ENCODE measurements at places on chromosomes 12 and 14. TPM values are rescaled to one million over a fixed set of nuclear protein-coding genes. Genes with fewer than 3 reads are reported as not detected.

Gene CLEC12A
- total RNA-seq = not detected

Gene BHLHE41
- 7.6 TPM for total RNA-seq

Gene PTPRR
- 0.60 TPM for total RNA-seq

Gene PMEL
- total RNA-seq = 72.2 TPM

DNA sequence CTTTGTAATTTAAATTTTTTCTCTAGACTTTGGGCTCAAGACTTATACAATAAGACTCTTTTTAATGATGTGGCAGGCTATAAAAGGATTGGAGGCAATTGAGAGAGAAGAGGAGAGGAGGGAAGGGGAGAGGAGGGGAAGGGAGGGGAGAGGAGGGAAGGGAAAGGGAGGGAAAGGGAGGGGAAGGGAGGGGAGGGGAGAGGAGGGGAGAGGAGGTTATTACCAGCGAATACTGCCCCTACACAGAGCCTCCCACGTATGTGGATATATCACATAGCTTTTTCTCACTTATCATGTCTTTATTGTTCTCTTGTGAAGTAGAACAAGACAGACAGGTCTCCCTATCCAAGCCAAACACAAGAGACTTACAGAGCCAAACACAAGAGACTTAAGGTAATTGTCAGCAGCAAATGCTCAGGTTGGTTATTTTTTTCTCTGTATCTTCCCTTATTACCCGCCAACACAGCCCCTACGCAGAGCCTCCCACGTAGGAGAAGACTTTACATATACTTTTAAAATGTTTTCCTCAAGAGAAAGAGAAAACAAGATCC lies 63.1 kb downstream of the DRAM1 start:
- H3K4me1 ChIP-seq = peaks cover 20% of the 10 kb centered on the region
- no peak overlapping the region for H3K27ac ChIP-seq
- no peaks in the 10 kb centered on the region for H3K27me3 ChIP-seq

DNA sequence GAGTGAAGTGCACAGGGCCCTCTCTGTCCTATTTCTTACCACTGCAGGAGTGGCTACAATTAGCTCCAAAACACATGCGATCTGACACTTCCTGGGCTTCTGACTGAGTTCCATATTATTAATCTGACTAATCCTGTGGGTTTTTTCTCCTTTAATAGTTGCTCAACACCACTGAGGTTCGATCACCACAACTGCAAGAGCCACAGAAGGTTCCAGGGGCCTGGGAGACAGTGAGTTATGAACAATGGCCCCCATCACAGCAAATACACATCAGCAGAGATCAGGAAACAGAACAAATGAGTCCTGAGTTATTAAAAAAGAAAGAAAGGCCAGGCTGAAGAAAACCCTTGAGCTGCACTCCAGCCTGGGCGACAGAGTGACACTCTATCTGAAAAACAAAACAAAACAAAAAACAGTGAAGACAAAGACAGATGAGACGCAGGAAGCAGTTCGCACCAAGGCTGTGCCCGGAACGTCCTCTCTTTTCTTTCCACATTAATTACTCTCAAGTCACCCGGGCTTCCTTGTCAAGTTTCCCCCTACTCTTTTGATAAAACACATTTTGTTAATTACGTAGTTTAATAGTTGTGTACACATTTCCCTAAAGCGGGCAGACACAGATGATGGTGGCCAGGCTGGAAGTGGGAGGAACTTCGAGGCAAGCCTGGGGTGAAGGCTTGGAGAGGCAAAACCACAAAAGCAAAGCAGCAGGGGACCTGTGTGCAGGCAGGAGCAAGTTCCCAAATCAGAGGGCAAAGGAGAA lies 42.7 kb downstream of the CDC42BPB start:
- no peaks in the 10 kb centered on the region for H3K27me3 ChIP-seq
- peak overlapping the region; percentile 82 for H3K27ac ChIP-seq
- peaks cover 15% of the 10 kb centered on the region for H3K36me3 ChIP-seq
- no peak overlapping the region for H3K4me3 ChIP-seq
- H3K4me1 ChIP-seq = peaks cover 29% of the 10 kb centered on the region

DNA sequence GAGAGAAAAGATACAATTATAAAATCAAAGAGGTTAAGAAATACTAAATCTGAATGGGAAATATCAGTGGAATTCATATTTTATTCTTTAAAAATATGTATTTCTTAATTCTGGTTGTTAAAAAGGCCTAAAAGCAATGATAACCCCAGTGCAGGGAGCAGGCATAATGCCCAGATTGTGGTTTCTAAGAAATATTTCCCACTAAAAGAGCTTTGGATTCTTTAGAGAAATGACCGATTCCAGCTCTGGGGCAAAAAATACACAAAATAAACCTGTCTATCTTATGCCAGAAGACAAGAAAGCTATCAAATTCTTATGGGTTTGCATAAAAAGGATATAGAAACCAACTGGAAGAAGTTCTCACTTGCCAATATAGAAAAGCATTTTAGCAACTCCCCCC lies 71.6 kb downstream of the PDE6H start:
- H3K4me1 ChIP-seq = no peaks in the 10 kb centered on the region
- H3K27ac ChIP-seq = no peak overlapping the region
- no peaks in the 10 kb centered on the region for H3K36me3 ChIP-seq
- H3K27me3 ChIP-seq = no peaks in the 10 kb centered on the region
- DNase-seq = no peak

- H3K27ac ChIP-seq = no peak overlapping the region
- H3K4me1 ChIP-seq = peaks cover 16% of the 10 kb centered on the region
- H3K27me3 ChIP-seq = peaks cover 35% of the 10 kb centered on the region
Observed at GRCh38 chr12:53190108-53190729, 9.5 kb upstream of the CSAD start.

DNA sequence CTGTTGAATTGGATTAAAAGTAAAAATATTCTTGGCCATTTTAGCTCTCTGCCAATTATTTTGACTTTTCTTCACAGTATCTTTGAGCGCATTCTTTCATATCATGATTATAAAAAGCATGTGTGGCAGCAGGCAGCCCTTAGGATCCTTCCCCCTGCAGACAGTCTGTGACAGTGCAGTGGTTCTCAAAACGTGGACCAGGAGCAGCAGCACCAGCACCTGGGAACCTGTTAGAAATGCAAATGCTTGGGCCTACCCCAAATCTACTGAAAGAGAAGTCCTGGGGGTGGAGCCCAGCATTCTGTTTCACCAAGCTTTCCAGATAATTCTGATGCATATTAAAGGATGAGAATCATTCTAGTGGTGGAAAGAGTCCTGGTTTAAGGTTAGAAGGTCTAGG lies 155.6 kb downstream of the MON2 start:
- H3K36me3 ChIP-seq = no peaks in the 10 kb centered on the region
- H3K4me3 ChIP-seq = no peak overlapping the region
- H3K27ac ChIP-seq = no peak overlapping the region
- no peak for DNase-seq
- peaks cover 5% of the 10 kb centered on the region for H3K27me3 ChIP-seq

- peaks cover 6% of the 10 kb centered on the region for H3K36me3 ChIP-seq
- H3K4me3 ChIP-seq = no peak overlapping the region
- H3K27ac ChIP-seq = no peak overlapping the region
- peaks cover 2% of the 10 kb centered on the region for H3K27me3 ChIP-seq
Observed at GRCh38 chr14:22131749-22132476, 457.1 kb downstream of the DAD1 start.

- H3K4me3 ChIP-seq = no peak overlapping the region
- H3K27me3 ChIP-seq = peaks cover 6% of the 10 kb centered on the region
- no peaks in the 10 kb centered on the region for H3K36me3 ChIP-seq
- H3K27ac ChIP-seq = no peak overlapping the region
Observed at GRCh38 chr12:70849265-70849960, 71.1 kb downstream of the PTPRR start.

GRCh38 chr14:98168211-98168985 lies 1103.6 kb downstream of the BCL11B start:
- no peak overlapping the region for H3K27ac ChIP-seq
- no peak for DNase-seq
- no peak overlapping the region for H3K4me3 ChIP-seq
- H3K4me1 ChIP-seq = peaks cover 24% of the 10 kb centered on the region
- H3K36me3 ChIP-seq = no peaks in the 10 kb centered on the region
- H3K27me3 ChIP-seq = no peaks in the 10 kb centered on the region

GRCh38 chr12:62466018-62466593 lies 520 bp upstream of the MON2 start:
- H3K27me3 ChIP-seq = peaks cover 7% of the 10 kb centered on the region
- peak; percentile 24 for DNase-seq
- peaks cover 19% of the 10 kb centered on the region for H3K36me3 ChIP-seq

Data from WTC11 (cell line).